ENCODE measurements at places on chromosomes 4 and X. TPM values are rescaled to one million over a fixed set of nuclear protein-coding genes. Genes with fewer than 3 reads are reported as not detected.

The TMEM35A gene
- 1.8 TPM for total RNA-seq

The CYP4V2 gene
- total RNA-seq = 1.3 TPM

The AFP gene
- 1.0 TPM for total RNA-seq

The GAGE13 gene
- total RNA-seq = not detected

The NDNF gene
- not detected for total RNA-seq

The SLC26A1 gene
- total RNA-seq = not detected

The FGFBP2 gene
- not detected for total RNA-seq

The CLCN4 gene
- 7.4 TPM for total RNA-seq

The GPAT3 gene
- 9.9 TPM for total RNA-seq

The SLC2A9 gene
- 1.6 TPM for total RNA-seq

The P2RY10 gene
- not detected for total RNA-seq

The ZDHHC15 gene
- total RNA-seq = not detected

The NAP1L5 gene
- 4.1 TPM for total RNA-seq

The CCSER1 gene
- total RNA-seq = 4.4 TPM

The TMPRSS11D gene
- not detected for total RNA-seq

The MSN gene
- 576 TPM for total RNA-seq

The ADRA2C gene
- total RNA-seq = 0.18 TPM

The PDGFRA gene
- total RNA-seq = 12.0 TPM

The TXK gene
- total RNA-seq = 0.75 TPM

The GPR143 gene
- 2.6 TPM for total RNA-seq

The PHOX2B gene
- total RNA-seq = not detected

The PALLD gene
- 17.3 TPM for total RNA-seq

The ZFP92 gene
- 0.90 TPM for total RNA-seq

The MID1 gene
- total RNA-seq = 12.9 TPM

The FAM114A1 gene
- total RNA-seq = 167 TPM

The DCAF12L1 gene
- total RNA-seq = 0.09 TPM

The CSN1S1 gene
- not detected for total RNA-seq

The SRPX gene
- 151 TPM for total RNA-seq

The GLOD5 gene
- total RNA-seq = not detected

The RFC1 gene
- total RNA-seq = 57.1 TPM

The ANXA3 gene
- 219 TPM for total RNA-seq

The KCND1 gene
- total RNA-seq = 0.18 TPM

The PPEF1 gene
- not detected for total RNA-seq

The SORCS2 gene
- under 0.01 TPM for total RNA-seq

The OTUD6A gene
- total RNA-seq = not detected

The TLR2 gene
- total RNA-seq = 1.2 TPM

The SH3D19 gene
- total RNA-seq = 29.5 TPM

The DTHD1 gene
- not detected for total RNA-seq

The TDO2 gene
- total RNA-seq = not detected

The ZFX gene
- 29.1 TPM for total RNA-seq

The ASIC5 gene
- total RNA-seq = not detected

The SLC7A11 gene
- 89.4 TPM for total RNA-seq

The GAGE12F gene
- total RNA-seq = not detected

The SCD5 gene
- total RNA-seq = 37.3 TPM

The SAP30 gene
- total RNA-seq = 22.8 TPM

The DGAT2L6 gene
- not detected for total RNA-seq

The TRAM1L1 gene
- 0.36 TPM for total RNA-seq

The TMEM255A gene
- under 0.01 TPM for total RNA-seq

The UCP1 gene
- not detected for total RNA-seq

The CNGA1 gene
- total RNA-seq = 0.56 TPM

The SERTM2 gene
- not detected for total RNA-seq

The ARHGEF9 gene
- total RNA-seq = 4.8 TPM
